ENCODE measurements at places on chromosomes 3 and 15.

DNA sequence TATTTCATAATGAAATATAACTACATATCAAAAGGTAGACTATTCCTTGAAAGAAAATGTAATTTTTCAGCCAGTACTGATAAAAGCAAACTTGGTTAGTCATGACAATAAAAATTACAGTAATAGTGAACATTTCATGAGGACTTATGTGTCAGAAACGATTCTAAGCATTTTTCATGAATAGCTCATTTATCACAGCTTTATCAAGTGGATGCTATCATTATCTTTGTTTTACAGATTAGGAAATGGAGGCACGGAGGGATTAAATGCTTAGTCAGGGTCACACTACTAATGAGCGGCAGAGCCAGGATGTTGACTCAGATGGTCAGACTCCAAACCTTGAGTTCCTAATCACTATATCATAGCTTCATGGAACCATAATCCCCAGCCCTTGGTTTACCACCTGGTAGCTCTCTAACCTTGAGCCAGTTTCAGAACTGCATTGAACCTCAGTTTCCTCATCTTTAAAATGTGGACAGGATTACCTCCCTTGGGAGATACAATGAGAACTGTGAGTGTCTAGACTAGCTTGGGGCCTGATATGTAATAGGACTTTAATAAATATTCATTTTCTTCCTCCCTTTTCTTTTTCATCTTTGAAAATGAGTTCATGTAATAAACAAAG lies 85.4 kb downstream of the TNIK start:
- DNase-seq, result no peak

GRCh38 chr3:190182418-190183043 lies 61.8 kb upstream of the P3H2 start:
- no peak for DNase-seq

- DNase-seq, result no peak
Observed at GRCh38 chr15:85475317-85475701, 94.9 kb downstream of the AKAP13 start.

DNA sequence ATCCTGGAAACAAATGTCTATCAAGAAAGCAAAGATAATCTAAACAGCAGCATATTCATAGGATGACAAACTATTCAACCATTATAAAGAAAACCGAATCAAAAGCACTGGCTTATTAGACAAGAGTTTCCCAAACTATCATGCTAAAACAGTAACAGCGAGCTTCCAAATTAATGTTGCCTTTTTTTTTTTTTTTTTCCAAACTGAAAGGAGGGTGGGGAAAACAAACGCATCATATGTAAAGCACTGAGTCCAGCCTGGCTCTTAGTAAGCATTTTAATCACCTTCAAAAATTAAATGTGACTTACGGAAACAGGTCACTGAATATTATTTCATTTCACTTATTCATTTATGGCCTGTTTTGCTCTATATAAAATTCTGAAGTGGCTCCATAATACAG lies 2.3 kb downstream of the TJP1 start:
- DNase-seq, result no peak

- DNase-seq, result no peak
Observed at GRCh38 chr15:77085297-77085696, 14.4 kb upstream of the TSPAN3 start.

DNA sequence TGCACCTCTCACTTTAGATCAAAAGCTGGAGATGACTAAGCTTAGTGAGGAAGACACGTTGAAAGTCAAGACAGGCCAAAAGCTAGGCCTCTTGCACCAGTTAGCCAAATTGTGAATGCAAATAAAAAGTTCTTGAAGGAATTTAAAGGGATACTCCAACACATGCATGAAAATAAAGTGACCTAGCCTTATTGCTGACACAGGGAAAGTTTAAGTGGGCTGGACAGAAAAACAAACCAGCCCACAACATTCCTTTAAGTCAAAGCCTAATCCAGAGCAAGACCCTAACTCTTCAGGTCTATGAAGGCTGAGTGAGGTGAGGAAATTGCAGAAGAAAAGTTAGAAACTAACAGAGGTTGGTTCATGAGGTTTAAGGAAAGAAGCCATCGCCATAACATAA lies 100.6 kb upstream of the PSMD6 start:
- no peak for DNase-seq

- DNase-seq, result no peak
Observed at GRCh38 chr3:170323331-170323730, 34.2 kb upstream of the SKIL start.

GRCh38 chr15:95410757-95411156 lies 919.7 kb upstream of the NR2F2 start:
- DNase-seq, result no peak
